Stimulated activated CD4-positive, alpha-beta T cell treated with anti-CD3 and anti-CD28 coated beads, Interleukin-15, amount 100 ng/mL, for 1 hour (primary cell): ENCODE measurements at places on chromosomes 5 and 9.

GRCh38 chr5:135437422-135437795 is 9.7 kb downstream of the DCANP1 start:
- no peak for DNase-seq

- DNase-seq = no peak
These were observed 186.7 kb downstream of the PDZD2 start for GRCh38 chr5:31825518-31826068.

- no peak for DNase-seq
These were observed 16.3 kb downstream of the MAPKAP1 start for GRCh38 chr9:125690679-125691078.

GRCh38 chr5:167967494-167968177 is 323.8 kb upstream of the WWC1 start:
- no peak for DNase-seq
